Fibroblast of skin of abdomen (primary cell): ENCODE measurements at places on chromosomes 11 and 22.

DNA sequence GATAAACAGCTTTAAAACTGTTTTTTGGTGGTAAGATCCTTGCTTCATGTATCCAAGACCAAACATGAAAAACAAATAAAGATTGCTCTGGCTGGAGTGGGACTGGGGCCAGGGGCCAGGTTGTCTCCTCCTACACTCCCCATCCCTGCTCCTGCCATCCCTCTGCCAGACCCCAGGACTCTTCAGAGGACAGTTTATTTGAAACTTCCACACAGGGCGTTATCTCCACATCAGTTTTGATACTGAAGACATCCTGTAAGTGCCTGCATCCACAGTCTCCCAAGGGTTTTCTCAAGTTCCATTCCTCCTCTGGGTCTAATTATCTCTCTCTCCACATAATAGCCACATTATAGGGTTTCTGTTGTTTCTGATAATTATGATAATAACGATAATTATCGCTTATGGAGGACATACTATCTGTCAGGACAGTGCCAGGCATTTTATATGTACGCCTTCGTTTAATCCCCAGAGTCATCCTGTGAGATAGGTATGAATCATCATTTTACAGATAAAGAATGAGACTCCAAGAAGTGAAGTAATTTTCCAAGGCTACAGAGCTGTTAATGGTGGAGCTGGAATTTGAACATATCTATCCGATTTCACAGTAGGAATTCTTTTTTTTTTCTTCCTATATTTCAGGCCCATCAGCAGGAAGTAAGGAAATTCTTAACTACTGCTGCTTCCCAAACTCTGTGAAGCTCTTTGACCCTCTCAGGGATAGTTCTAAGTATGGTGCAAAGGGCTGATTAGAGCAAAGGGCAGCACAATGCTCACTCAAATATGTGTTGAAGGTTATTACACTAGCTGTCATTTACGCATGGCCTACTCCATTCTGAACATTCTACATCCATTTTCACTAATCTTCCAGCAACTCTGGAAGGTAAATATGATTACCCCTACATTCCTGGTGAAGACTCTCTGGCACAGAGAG is 488.0 kb upstream of the CCDC90B start:
- DNase-seq, result peak; percentile 13

DNA sequence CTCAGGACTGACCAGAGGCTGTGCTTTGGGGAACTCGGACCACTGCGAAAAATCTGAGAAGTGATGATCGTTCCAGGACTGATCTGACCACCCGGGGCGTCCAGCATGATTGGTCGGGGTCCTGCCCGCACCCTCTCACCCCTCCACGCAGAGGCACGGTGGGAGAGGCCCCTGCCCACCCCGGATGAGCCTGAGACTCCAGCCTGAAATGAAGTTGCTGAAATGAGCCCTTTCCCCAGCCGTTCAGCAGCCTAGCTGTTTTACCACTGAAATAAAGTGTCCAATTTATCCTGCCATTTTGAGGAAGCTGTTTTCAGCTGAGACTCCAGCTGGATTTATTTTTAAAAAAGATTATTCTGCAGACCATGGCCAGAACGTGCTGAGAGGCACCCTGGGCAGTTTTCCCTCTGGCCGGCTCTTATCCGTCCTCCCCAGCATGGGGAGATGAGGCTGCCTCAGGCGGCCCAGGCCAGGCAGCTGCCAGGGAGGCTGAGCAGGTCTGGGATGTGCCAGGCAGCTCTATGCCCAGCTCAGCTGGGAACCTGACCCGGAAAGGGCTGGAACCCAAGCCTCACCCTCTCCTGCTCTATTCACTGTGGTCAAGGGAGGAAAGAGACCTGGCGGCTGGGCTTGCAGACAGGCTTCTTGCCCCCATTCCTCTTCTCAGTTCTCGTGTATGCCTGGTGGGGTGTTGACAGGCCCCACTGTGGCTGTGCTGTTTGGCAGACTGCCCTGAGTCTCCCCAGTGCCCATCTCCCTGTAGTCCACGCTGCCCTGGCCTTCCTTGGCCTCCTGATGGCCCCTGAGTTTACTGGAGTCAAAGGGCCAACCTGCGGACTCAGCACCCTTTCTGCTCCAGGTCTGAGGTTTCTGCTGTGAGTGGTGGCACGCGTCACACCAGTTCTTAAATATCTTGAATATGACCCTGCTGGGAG is 161.0 kb upstream of the B3GAT1 start:
- no peak for DNase-seq

DNA sequence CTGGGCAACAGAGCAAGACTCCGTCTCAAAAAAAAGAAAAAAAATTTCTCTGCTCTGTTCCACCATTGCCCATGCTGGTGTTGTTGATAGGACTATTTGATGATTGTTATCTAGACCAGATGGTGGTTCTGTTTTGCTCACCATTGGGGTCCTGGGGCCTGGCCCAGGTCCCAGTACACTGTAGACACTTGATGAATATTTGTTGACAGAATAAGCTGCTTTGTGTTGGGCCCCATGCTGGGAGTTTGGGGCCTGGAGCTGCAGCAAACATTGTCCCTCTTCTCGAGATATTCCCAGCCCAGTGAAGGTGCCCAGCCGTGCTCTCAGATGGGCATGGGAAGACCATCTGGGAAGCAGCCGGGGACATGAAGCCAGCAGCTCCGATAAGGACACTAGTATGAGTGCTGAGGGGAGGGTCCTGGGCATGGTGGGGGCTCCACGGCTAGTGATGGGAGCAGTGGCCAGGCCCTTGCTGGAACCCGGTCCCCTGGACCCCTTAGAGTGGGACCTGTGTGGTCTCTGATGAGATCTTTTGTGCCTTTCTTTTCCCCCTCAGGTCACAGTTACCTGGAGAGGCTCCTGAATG is 13.6 kb downstream of the INCENP start:
- DNase-seq, result no peak

DNA sequence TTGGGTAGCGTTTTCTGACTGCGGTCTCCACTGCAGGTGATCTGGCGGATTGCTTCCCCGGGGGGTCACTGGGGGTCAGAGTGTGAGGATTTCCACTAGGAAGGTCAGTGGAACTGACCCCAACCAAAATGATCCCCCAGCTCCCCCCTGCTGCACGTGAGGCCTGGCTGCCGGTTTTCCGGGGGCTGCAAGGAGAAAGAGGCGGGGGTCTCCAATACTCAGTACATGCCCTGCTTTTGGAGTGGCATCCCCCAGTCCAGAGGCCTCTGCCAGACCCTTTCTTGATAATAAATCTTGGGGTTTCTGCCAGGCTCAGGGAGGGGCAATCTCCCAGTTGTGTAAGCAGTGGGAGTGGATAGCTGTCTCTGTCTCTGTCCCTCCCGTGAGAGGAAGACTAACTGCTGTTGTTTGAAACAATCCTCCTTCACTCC is 71.5 kb upstream of the RTL6 start:
- DNase-seq, result no peak

DNA sequence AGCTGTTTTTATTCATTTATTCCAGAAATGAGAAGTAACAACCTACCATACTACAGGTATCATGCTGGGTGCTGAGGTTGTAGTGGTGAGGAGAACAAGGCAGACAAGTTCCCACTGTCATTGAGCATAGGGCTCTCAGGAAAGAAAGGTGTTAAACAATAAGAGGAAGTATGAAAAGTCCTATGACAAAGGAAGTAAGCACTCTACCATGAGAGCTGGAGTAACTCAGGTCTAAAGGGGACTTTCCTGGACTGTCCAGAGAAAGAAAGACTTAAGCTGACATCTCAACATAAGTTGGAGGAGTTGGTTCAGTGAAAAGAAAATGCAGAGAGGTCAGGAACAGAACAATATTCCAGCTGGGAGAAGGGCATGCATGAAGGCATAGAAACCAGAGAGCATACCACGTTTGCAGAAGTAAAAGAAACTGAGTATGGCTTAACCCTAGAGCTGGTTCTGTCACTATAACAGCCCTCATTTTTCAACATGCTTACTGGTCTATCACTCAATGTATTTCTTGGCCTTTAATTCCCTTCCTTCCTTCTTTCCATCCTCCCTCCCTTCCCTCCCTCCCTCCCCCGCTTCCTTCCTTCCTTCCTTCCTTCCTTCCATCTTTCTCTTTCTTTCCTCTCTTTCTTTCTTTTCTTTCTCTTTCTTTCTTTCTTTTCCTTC is 137.8 kb upstream of the BDNF start:
- DNase-seq, result no peak

GRCh38 chr22:19998232-19998951 is 18.2 kb downstream of the ARVCF start:
- no peak for DNase-seq

DNA sequence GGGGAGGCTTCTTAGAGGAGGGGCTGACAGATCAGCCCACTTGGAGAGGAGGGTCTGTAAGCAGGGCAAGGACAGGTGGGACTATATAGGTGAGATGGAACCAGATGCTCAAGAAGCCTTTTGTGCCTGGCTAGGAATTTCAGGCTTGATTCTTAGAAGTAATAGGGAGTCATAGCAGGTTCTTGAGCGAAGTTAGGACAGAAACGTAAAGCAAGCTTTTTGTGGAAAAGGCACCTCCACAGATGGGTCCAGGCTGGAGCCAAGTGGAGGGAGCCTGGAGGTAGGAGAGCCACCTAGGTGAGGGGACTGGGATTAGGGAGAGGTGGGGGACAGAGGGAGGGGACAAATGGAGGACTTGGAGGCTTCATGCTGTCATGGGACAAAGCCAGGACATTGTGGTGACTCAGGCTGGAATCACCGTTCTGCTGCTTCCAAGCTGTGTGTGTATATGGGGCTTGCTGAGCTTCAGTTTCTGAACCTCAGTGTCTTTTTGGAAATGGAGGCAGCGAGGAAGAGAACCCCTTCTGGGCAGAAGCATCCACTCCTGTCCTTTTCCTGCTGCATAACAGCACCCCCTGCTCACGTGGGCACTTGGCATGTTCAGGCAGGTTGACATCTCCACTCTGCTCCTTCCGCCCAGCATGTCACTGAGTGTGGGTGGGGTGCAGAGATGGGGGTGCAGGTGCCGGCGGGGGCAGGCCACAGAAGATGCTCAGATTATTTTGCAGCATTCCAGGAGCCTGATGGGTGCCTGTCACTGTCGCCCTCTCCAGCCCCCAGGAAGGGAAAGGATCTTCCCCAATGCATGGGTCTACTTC is 58.0 kb downstream of the MCM5 start:
- no peak for DNase-seq

- DNase-seq, result no peak
These were observed 773 bp downstream of the HRAS start for GRCh38 chr11:534396-535209.
